ENCODE measurements at places on chromosomes 1 and 21.

- no peak for DNase-seq
Measured at GRCh38 chr1:85554630-85555327, 25.8 kb upstream of the CCN1 start.

DNA sequence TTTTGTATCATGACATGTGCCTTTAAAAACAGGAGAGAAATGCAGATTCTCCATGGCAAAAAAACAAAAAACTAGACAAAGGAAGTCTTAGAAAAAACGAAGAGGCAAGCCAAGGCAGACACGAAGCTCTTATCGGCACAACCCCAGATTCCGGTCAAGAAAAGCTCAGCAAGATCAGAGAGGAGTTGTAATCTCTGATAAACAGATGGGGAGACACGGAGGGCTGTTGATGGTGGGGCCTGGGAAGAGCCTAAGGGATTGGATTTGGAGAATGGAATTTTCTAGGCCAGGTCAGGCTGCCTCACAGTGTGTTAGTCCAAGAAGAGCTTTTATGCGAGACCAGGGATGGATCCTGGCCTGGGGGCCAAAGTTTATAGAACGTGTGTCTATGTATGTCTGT is 96.2 kb upstream of the AKT3 start:
- no peak for DNase-seq

DNA sequence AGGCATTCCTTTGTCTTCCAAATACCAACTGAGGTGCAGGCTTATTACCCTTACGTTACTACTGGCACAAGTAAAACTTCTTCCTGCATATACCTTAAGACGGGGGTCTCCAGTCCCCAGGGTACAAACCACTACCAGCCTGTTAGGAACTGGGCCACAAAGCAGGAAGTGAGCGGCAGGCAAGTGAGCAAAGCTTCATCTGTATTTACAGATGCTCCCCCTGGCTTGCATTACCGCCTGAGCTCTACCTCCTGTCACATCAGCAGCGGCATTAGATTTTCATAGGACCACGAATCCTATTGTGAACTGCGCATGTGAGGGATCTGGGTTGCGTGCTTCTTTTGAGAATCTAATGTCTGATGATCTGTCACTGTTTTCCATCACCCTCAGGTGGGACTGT is 113.1 kb downstream of the SLC45A1 start:
- DNase-seq = no peak

DNA sequence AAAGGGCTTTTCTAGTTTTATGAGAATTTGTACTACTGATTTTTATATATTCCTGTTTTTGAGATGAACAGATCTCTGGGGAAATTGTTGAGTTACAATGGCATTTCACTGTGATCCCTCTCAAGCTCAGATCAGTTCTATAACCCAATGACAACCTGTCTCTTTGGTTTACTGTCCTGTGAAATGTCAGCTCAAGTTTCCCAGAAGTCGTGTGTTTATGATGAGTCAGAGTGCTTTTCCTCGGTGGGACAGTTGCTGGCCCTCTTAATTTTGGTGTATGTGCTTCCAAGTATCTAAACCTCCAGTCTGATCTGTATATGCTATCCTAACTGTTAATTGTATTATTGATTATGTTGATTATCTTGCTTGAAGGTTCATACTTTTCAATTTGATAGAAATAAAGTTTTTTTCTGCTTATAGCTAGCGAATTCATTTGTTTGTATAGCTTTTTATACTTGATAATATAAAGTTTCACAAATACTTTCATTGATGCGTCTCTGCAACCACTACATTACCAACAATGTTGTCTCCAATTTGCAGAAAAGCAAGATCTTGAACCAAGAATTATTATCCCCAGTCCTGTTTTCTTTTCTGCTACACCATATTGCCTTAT is 77.5 kb upstream of the DNAJC6 start:
- no peak for DNase-seq

GRCh38 chr1:27588256-27589232 is 15.4 kb downstream of the AHDC1 start:
- DNase-seq = no peak

All from neural crest cell (in vitro differentiated cells).